ENCODE measurements at places on chromosomes 4 and X.

- DNase-seq, result peak; percentile 4
Measured at GRCh38 chr4:53315300-53315699, 50.6 kb downstream of the SCFD2 start.

DNA sequence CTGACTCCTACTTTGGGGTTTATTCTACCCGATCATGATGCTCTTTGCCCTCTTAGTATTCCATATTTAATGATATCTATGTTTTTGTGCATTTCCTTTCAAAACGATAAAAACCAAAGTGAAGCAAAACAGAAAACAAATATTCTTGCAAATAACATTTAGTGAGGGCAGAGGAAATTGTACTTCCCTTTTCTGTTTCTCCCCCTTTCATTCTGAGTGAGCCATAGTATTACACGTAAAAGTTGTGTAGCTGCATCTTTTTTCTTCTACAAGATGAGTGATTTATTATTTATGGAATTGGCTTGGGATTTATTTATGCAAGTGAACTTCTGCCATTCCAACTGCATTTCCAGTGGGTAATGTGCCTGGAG lies 109.9 kb downstream of the AFF2 start:
- no peak for DNase-seq

- no peak for DNase-seq
Measured at GRCh38 chrX:105120463-105120862, 100.0 kb downstream of the TEX13A start.

DNA sequence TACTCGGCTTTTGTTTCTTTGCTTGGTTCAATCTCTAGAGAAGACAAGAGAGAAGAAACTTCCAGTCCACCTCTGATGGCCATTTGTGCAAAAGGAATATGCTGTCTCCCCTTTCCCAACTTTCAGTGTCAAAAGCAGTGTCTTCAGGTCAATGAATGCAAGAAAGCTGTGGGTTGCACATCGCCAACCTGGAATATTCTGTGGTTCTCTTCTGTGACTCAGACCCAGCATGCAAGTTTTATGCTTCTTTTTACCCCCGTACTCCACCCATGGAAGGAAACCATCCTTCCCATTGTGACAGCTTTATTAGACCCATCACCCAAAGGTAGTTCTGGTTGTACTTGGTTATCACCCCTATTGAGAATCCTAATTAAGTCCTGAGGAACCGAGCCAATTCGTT lies 135.6 kb upstream of the MBNL3 start:
- no peak for DNase-seq

GRCh38 chr4:158670975-158671664 lies 567 bp downstream of the C4orf46 start:
- DNase-seq, result peak; percentile 67

DNA sequence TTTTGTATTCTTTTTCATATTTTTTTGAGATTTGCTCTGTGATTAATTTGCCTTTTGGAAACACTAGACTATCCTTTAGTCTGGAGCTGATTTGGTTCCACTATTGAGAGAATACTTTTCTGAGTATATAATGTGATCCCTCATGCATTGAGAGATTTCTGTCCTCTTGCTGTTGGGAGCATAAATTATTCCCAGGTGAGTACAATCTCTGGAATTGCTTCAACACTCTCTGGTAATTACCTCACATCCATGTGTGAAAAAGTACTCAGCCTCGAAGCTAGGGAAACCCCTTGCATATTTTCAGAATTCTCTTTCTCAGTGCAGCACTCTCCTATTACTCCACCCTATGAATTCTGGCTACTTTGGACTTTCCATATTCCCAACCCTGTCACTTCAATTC lies 550.0 kb downstream of the RAPGEF2 start:
- no peak for DNase-seq

- DNase-seq, result no peak
Measured at GRCh38 chrX:56505866-56506265, 57.6 kb upstream of the UBQLN2 start.

- no peak for DNase-seq
Measured at GRCh38 chrX:24264383-24264782, 49.5 kb downstream of the SUPT20HL2 start.

GRCh38 chr4:136867465-136867864 lies 664.8 kb downstream of the PCDH18 start:
- DNase-seq, result no peak

DNA sequence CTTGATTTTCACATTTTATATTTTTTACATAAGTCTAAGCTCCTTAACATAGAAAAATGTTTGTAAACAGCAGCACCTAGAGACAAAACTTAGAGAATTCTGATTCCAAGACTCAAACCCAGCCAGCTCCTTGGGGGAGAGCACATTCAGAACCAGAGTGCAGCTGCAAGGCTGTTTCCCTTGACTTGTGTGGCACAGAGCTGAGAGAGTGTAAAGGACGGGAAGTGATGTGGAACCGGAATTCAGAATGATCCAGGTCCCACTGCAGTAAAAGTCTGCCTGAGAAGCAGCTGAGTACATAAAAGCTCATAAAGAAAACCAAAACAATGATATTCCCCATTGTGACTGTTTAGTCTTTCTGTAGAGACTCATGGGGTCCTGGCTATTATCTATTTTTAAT lies 713.8 kb downstream of the RAB28 start:
- DNase-seq, result no peak

GRCh38 chr4:76902233-76902890 lies 4.4 kb upstream of the SOWAHB start:
- DNase-seq, result no peak

Measured in CD4-positive, alpha-beta T cell treated with Interleukin-21 for 1 hour (primary cell).